ENCODE measurements at places on chromosomes 4 and X. TPM values are rescaled to one million over a fixed set of nuclear protein-coding genes. Genes with fewer than 3 reads are reported as not detected.

DNA sequence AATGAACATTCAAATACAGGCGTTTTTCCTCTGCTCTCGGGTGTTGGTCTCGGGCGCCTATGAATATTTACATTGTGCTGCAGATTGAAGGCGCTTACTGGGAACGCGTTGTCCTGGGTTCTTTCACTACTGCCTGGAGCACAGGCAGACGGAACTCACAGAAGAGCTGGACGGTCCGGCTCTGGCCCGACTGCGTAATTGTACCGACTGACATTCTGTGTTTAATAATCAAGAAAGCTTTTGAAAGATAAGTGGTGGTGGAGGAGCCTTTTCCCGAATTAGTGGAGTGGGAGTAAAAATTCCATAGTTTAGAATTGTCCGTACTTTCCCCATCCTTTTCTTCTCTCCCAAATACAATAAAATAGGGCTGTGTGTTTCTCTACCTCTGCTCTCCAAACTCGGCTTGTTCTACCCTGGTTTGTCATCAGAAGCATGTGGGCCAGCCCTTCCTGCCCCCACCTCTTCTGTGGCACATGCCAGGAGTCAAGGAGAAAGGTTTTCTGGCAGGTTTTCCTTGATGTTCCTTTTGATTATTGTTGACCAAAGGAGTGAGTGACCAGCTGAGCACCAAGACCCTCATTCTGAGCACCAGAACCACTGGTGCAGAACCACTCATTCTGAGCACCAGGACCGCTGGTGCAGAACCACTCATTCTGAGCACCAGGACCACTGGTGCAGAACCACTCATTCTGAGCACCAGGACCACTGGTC lies 2.3 kb downstream of the FHDC1 start:
- no peak for DNase-seq

GRCh38 chr4:13570916-13571315 lies 26.6 kb upstream of the NKX3-2 start:
- no peak for DNase-seq

GRCh38 chr4:2817701-2818350 lies 24.9 kb downstream of the SH3BP2 start:
- DNase-seq, result peak; percentile 34

- DNase-seq, result no peak
Observed at GRCh38 chr4:169622566-169622965, 2.2 kb downstream of the CLCN3 start.

DNA sequence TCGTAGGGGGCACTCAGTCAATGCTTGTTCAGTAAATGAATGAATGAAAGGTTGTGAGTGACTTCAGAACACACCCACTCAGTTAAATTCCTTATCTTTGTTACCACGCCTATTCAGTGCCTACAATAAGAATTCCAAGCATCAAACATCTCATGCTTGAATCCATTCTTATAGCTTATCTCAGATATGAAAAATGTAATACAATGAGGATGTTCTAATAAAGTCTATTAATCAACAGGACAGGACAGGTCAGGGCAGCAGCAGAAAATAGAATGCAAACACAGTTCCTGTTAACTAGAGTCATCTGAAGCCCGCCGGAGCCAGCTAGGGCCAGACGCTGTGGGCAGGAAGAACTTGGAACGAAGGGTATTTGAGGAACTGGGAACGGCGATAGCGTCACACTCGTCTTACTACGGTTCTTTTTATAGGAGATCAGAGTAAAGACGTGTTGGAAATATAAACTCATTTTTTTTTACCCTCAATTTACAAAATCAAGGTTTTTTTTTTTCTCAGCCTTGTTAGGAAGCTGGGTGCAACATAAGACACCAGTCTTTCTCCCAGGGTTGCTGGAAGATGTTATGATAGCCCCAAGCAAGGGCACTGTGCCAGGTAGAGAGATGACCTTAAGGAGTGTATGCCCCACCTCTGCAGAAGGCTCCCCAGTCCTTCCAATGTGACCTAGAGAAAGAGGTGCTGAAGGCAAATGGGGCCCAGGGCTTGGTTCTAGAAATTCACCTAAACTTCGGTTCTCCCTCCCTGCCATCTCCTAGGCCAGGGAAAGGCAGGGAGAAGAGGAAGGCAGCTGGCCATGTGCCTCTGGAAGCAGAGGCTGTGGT lies 48.3 kb downstream of the SEL1L3 start:
- no peak for DNase-seq

GRCh38 chr4:181173046-181173445 lies 1070.2 kb upstream of the TENM3 start:
- DNase-seq, result no peak

Gene MAGEC3
- not detected for total RNA-seq

Gene SGMS2
- not detected for total RNA-seq

Gene TCEAL6
- total RNA-seq, result not detected

Gene CCDC149
- total RNA-seq, result not detected
